ENCODE measurements at places on chromosomes 6 and 20. TPM values are rescaled to one million over a fixed set of nuclear protein-coding genes. Genes with fewer than 3 reads are reported as not detected.

GRCh38 chr6:99362678-99363268 is 13.3 kb upstream of the FAXC start:
- no peak overlapping the region for H3K27ac ChIP-seq
- H3K27me3 ChIP-seq: no peaks in the 10 kb centered on the region
- no peaks in the 10 kb centered on the region for H3K36me3 ChIP-seq
- H3K4me1 ChIP-seq: no peaks in the 10 kb centered on the region
- DNase-seq: no peak

DNA sequence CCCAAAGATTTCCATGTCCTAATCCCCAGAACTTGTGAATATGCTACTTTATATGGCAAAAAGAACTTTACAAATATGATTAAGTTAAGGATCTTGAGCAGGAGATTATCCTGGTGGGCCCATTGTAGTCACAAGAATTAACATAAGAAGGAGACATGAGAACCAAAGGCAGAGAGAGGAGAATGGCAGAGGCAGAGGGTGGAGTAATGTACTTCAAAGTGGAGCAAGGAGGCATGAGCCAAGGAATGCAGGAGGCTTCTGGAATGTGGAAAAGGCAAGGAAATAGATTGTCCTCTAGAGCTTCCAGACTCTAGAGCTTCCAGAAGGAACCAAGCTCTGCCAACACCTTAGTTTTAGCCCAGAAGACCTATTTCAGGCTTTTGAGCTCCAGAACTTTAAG is 147.4 kb downstream of the MOXD1 start:
- no peak for DNase-seq
- H3K4me3 ChIP-seq: no peak overlapping the region
- no peaks in the 10 kb centered on the region for H3K4me1 ChIP-seq

The AKAP12 gene
- total RNA-seq: 1,220 TPM

GRCh38 chr20:41669708-41670263 is 51.6 kb upstream of the CHD6 start:
- no peak overlapping the region for H3K4me3 ChIP-seq
- H3K27ac ChIP-seq: no peak overlapping the region
- H3K36me3 ChIP-seq: no peaks in the 10 kb centered on the region
- H3K27me3 ChIP-seq: peaks cover 3% of the 10 kb centered on the region
- DNase-seq: no peak

DNA sequence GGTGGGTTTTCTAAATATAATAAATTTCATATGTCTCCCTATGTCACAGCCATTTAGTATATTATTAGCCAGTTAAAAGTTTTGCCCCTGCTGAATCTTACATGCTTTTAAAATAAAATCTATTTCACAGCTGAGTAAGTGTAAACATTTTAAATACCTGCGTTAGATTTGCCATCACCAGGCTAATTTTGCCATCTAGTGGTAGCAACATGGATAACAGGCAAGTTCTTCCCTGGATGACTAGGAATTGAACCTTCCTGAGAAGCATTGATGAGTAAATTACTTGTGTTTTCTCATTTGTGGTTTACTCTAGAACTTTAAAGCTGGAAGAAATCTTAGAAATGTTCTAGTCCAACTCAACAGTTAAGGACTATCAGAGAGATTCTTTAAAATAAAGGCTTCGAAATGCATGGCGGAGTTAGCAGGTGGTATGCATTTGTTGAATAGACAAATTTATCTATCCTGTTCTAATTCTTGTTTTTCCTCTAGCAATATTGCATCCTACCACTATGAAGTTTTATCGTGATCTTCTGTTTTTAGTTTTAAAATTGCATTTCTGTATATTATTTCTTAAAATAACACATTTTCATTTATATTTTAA is 2.6 kb downstream of the PRSS35 start:
- H3K27ac ChIP-seq: no peak overlapping the region
- no peaks in the 10 kb centered on the region for H3K27me3 ChIP-seq
- DNase-seq: peak; percentile 57
- no peak overlapping the region for H3K4me3 ChIP-seq

The VARS1 gene
- total RNA-seq: 254 TPM

The PFDN4 gene
- 71.5 TPM for total RNA-seq

- H3K27me3 ChIP-seq: no peaks in the 10 kb centered on the region
- H3K36me3 ChIP-seq: no peaks in the 10 kb centered on the region
- H3K4me3 ChIP-seq: peak overlapping the region; percentile 71
- peak overlapping the region; percentile 67 for H3K27ac ChIP-seq
- DNase-seq: no peak
- H3K4me1 ChIP-seq: peaks cover 5% of the 10 kb centered on the region
Measured at GRCh38 chr6:131134980-131135243, 355 bp upstream of the AKAP7 start.

- DNase-seq: no peak
- peaks cover 6% of the 10 kb centered on the region for H3K4me1 ChIP-seq
- H3K27ac ChIP-seq: no peak overlapping the region
- H3K36me3 ChIP-seq: no peaks in the 10 kb centered on the region
- no peaks in the 10 kb centered on the region for H3K27me3 ChIP-seq
Measured at GRCh38 chr6:156849806-156850205, 72.6 kb downstream of the ARID1B start.

The ARFGEF3 gene
- total RNA-seq: 3.8 TPM

DNA sequence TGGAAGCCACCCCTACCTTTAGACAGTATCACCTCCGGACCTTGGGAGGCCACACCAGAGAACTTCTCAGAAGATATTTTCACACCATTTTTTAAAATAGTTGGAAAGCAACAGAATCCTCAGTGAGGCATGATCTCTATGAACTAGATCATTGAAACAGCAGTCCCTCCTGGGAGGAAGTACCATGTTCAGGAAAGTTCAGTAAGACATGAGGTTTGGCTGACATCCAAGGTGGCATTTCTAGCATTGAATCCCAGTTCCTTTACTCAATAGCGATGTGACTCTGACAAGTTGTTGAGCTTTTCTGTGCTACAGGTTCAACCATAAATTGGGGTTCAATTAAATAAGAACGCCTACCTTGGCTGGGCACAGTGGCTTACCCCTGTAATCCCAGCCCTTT is 169.0 kb downstream of the TBC1D7 start:
- H3K27me3 ChIP-seq: peaks cover 18% of the 10 kb centered on the region
- H3K4me1 ChIP-seq: no peaks in the 10 kb centered on the region
- no peak overlapping the region for H3K27ac ChIP-seq
- no peak for DNase-seq
- no peak overlapping the region for H3K4me3 ChIP-seq

DNA sequence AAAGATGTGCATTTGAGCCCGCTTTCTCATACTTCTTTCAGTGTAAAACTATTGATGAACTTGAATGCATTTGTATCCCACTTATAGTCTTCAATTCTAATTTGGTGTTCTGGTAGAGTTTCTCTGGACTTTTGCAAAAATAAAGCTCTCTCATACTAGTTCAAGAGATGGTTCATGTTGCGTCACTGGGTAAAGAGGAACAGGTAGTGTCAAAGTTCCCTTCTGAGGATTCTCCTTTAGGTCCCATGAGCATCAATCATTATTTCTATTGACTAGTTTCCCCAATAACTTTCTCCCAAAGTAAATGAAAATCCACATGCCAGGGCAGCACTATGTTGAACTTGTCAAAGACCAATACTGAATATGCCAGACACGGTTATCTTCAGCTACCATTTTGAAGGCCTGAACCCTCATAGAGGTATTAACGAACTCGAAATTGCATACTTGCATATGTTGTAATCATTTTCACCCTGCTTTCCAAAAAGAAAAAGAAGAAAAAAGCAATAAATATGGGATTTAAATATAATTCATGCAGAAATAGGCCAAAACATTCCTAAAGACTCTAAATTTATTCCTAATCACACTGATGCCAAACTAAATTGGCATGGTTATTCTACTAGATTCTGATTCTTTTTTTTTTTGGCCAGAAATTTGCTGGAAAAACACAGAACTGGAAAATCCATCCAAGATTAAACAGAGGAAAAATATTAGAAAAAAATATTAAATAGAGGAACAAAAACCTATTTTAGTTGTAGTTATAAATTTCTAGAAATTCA is 84.5 kb downstream of the SGK1 start:
- no peaks in the 10 kb centered on the region for H3K4me1 ChIP-seq
- H3K4me3 ChIP-seq: no peak overlapping the region
- no peak overlapping the region for H3K27ac ChIP-seq
- no peaks in the 10 kb centered on the region for H3K36me3 ChIP-seq
- DNase-seq: no peak
- H3K27me3 ChIP-seq: no peaks in the 10 kb centered on the region

Measured in HCT116 (cell line).